Dermis blood vessel endothelial cell (primary cell): ENCODE measurements at places on chromosomes 2 and 18. TPM values are rescaled to one million over a fixed set of nuclear protein-coding genes. Genes with fewer than 3 reads are reported as not detected.

ANKRD62 gene
- not detected in 2 replicates for total RNA-seq

TGFA gene
- 14.8 and 22.6 TPM in 2 replicates for total RNA-seq

IL36A gene
- total RNA-seq: not detected in 2 replicates

KATNAL2 gene
- total RNA-seq: 0.51 and 2.9 TPM in 2 replicates

DLX2 gene
- total RNA-seq: not detected in 2 replicates

ZAP70 gene
- total RNA-seq: 0.09 TPM in 1 of 2 replicates, not detected in the other

UGT1A3 gene
- total RNA-seq: not detected in 2 replicates

RNF152 gene
- total RNA-seq: 88.8 and 91.2 TPM in 2 replicates

ARHGAP25 gene
- total RNA-seq: 12.1 and 14.3 TPM in 2 replicates

TBR1 gene
- total RNA-seq: not detected in 2 replicates

MBD2 gene
- total RNA-seq: 26.7 and 34.4 TPM in 2 replicates

PDE1A gene
- total RNA-seq: 1.4 and 3.0 TPM in 2 replicates

UGT1A1 gene
- not detected in 2 replicates for total RNA-seq

TUBB8B gene
- total RNA-seq: 0.14 TPM in 1 of 2 replicates, not detected in the other

TRIM54 gene
- total RNA-seq: 0.74 and 1.2 TPM in 2 replicates

ACOXL gene
- 0.05 TPM in 1 of 2 replicates, not detected in the other for total RNA-seq

RGPD3 gene
- 0.33 and 0.51 TPM in 2 replicates for total RNA-seq

RFX8 gene
- total RNA-seq: 0.51 and 0.60 TPM in 2 replicates

- no peak for DNase-seq
These were observed 142.5 kb downstream of the CDH19 start for GRCh38 chr18:66461344-66461743.

GRCh38 chr2:30400151-30400954 is 46.7 kb upstream of the LCLAT1 start:
- DNase-seq: no peak

- no peak for DNase-seq
These were observed 18.7 kb upstream of the TFCP2L1 start for GRCh38 chr2:121303531-121304263.

DNA sequence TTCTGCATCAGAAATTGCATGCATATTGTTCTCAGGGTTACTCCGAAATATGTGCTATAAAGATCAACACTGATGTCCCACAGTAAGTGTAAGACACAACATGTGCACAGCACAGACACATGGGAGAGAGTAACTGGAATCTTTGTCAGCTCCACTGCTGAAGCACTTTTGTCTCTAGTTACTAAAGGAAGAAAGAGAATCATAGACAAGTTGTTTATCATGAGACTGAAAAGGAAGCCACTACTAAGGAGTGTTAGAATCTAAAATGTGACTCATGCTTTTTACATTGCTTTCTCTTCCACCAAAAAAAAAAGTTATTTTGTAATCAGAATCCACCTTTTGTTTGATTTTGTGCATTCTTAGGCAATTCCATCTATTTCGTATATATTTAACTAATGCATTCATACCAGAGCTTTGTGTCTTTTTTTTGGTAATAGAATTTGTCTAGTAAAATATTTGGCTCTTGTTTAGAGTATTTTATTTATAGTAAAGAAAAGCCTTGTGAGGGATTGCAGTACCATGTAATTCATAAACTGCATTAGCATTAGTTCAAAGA is 502.4 kb downstream of the FBXO15 start:
- DNase-seq: peak; percentile 44

- DNase-seq: no peak
These were observed 396.2 kb upstream of the VWC2L start for GRCh38 chr2:214014551-214015220.

DNA sequence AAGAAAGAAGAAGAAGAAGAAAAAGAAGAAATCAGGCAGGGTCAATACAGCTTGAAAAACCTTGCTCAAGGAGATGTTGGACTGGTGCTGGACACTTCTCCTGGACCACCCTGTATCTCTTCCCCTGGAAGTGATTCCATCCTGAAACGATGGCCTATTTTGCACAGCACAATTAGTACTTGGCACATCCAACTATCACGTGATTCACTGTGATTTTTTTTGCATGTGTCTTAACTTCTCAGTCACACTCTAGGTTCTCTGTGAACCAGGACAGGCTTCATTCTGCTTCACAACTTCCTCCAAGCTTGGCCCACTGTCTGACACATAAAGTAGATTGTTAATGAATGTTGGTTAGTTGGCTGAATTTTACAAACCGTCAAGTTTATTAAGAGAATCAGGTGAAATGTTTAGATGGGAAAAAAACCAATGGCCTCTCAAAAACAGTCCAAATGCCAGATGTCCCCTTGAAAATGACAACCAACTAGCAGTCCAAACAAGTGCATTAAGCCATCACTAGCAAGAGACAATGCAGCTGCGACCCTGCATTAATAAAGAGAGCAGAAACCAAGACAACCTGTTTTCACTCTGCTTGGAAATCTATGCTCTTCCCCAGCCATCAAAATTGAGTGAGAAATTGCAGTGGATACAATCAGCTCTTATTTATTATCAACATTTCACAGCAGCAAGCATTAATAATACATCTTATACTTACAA is 300.0 kb upstream of the CHAC2 start:
- DNase-seq: no peak

DNA sequence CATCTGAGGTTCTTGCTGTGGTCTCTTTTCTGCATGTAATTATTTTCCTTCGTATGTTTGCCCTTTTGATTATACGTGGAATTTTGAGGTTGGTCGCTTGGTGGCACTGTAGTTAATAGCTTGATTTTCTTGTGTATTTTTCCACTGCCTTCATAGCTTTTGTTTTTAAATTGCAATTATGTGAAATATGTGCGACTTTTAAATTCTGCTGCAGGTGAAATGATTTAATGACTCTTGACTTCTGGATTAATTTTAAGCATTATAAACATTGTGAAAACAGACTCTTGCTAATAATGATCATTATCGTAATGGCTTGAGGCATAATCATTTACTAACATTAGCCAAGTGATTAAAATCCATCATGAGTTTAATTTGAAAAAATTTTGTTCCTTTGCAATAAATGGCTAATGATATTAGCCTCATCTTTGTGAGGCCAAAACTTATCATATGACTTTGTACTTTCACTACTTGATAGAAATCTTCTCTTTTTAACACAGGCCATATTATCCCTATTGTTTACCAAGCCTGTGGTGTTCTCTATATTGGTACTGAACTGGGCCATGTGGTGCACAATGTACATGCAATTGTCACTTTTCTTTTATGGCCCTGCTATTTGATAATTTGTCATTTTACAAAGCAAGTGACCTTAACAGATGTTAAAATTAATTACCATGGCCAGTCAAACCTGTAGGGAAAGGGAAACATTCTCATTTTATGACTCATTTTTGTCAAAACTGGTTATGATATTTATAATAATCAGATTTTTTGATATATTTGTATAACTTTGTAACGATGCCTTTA is 62.8 kb upstream of the NEUROD1 start:
- DNase-seq: peak; percentile 85

- DNase-seq: no peak
These were observed 88.3 kb upstream of the UBE2E3 start for GRCh38 chr2:180892091-180892490.

DNA sequence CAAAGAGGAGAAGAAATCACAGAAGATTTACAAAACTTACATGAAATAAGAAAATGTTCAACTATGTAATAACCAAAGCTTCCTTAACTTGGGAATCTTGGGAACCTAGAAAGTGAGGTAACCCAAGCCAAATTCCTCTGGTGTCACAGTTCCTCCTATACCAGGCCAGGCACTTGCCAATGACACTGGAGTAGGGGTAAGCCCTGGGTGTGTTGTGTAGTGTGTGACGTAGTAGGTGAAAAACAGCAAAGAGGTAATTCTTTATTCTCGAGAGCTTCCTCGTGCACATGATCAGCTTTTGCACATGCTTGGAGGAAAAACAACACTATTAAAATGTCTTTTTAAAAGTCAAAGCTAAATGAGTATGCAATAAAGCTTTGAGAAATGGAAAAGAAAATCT is 118.0 kb downstream of the METTL8 start:
- DNase-seq: peak; percentile 41

DNA sequence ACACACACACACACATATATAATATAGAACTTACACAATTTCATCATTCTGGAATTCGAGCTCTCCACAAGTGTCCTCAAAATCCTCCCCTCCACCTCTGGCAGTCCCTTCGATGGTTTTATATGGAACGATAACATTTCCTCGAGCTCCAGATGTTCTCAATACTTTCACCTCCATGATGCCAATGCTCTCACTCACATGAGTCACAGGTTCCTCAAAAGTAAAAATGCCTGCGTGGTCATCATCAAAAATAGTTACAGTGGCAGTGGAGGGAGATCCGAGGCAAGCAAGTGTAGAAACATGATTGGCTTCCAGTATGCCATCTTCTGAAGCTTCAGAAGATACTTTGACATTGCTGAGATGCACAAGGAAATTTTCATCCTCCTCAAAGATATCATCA is 23.5 kb downstream of the SLC8A1 start:
- DNase-seq: no peak

- peak; percentile 87 for DNase-seq
These were observed 69.5 kb downstream of the ANTXR1 start for GRCh38 chr2:69082430-69082997.

GRCh38 chr2:54545702-54546450 is 89.7 kb downstream of the SPTBN1 start:
- DNase-seq: peak; percentile 79

- peak; percentile 44 for DNase-seq
These were observed 1.3 kb downstream of the SPTBN1 start for GRCh38 chr2:54457323-54458023.

- DNase-seq: no peak
These were observed 202.4 kb downstream of the ETAA1 start for GRCh38 chr2:67599561-67599960.

- DNase-seq: no peak
These were observed 131.6 kb downstream of the BCL2 start for GRCh38 chr18:63187791-63188460.

GRCh38 chr2:5764041-5764440 is 71.9 kb downstream of the SOX11 start:
- DNase-seq: no peak

GRCh38 chr2:121094101-121094500 is 190.9 kb downstream of the TFCP2L1 start:
- no peak for DNase-seq

GRCh38 chr18:34844732-34845459 is 134.8 kb downstream of the DTNA start:
- no peak for DNase-seq

DNA sequence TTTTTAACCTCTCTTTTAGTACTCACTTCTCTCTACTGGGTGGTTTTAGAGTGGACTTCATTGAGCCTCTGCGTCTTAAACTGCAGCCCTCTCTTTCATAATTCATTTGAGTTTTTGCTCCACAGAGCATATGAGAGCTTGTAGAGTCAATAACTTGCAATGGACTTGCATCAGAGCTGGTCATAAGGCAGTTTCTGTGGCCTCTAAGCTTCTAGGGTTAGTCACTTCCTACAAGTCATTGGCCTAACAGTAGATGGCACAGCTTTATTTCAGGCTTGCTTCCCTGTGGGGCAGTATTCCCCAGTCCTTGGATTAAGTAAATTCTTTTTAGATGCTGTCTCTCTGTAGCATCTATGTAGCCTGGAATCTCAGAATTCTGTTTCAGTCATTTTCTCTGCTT is 1435.7 kb downstream of the LRP1B start:
- DNase-seq: peak; percentile 1

DNA sequence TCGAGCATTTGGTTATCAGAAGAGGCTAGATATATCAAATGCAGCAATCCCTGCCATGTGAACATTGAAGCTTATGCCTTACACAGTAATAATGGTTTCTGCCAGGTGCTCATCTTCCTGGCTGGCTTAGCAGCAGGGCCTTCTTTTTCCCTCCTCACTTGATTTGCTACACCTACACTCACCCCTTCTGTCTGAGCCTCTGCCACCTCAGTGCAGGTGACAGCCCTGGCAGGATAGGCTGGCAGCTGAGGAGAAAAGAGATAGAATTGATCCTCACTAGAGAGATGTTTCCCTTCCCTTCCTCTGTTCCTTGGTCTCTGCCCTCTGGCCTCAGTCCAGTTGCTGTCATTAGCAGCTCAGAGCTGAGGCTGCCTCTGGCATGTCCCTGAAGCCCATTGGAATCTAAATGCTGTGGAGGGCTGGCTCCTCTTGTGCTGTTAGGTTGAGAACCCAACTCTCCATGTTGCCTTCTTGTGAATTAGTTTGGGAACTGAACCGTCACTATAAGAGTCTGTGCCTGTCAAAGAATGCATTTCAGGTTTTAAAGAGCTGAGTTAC is 18.2 kb downstream of the MPHOSPH10 start:
- DNase-seq: no peak

- peak; percentile 77 for DNase-seq
These were observed 10.7 kb upstream of the TWSG1 start for GRCh38 chr18:9323750-9324445.

GRCh38 chr2:71952572-71953188 is 195.0 kb downstream of the CYP26B1 start:
- no peak for DNase-seq

GRCh38 chr2:154537843-154538450 is 160.5 kb upstream of the KCNJ3 start:
- DNase-seq: no peak

- no peak for DNase-seq
These were observed 520.1 kb upstream of the RAB6C start for GRCh38 chr2:129459200-129459876.

DNA sequence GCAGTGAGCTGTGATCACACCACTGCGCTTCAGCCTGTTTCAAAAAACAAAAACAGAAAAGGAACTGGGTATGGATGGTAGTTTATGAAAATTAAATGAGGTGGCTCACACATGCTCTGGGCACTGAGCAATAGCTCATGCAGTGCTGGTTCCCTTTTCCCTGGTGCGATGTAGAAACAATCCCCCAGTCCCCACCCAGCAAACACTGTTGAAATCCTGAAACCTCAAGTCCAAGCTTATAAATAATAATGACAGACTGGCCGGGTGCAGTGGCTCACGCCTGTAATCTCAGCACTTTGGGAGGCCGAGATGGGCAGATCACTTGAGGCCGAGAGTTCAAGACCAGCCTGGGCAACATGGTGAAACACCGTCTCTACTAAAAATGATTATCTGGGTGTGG is 55.4 kb upstream of the SMAD2 start:
- DNase-seq: no peak

- DNase-seq: peak; percentile 60
These were observed at the start of gene ZSWIM2 for GRCh38 chr2:186848873-186849578. Gene ZSWIM2 (minus strand): TSS chr2:186849170. CDS start chr2:186849130, 40 bp downstream.

DNA sequence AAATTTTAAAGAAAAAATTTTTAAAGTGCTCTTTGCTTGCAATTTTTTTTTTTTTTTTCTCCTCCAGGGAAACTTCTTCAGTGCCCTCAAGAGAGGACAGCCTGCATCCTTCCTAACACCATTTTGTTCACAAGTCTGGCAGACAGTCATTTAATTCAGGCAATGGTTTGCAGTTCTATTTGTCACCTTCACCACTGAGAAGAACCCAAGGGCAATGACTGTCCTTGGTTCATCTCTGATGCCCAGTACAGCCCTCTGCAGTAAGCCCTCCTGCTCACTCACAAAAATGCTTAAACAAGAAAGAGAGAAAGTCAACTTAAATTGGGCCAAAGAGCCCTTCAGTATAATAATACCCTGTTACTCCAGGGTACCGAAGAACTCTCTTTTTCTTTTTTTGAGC is 52.4 kb downstream of the TGFA start:
- no peak for DNase-seq

GRCh38 chr2:18182861-18183260 is 304.4 kb downstream of the KCNS3 start:
- DNase-seq: no peak
